ENCODE measurements at places on chromosomes 11 and 22.

GRCh38 chr22:39123751-39124581 lies 26.9 kb downstream of the APOBEC3H start:
- DNase-seq, result no peak

- no peak for DNase-seq
These were observed 13.4 kb downstream of the CSF2RB start for GRCh38 chr22:36926721-36927435.

DNA sequence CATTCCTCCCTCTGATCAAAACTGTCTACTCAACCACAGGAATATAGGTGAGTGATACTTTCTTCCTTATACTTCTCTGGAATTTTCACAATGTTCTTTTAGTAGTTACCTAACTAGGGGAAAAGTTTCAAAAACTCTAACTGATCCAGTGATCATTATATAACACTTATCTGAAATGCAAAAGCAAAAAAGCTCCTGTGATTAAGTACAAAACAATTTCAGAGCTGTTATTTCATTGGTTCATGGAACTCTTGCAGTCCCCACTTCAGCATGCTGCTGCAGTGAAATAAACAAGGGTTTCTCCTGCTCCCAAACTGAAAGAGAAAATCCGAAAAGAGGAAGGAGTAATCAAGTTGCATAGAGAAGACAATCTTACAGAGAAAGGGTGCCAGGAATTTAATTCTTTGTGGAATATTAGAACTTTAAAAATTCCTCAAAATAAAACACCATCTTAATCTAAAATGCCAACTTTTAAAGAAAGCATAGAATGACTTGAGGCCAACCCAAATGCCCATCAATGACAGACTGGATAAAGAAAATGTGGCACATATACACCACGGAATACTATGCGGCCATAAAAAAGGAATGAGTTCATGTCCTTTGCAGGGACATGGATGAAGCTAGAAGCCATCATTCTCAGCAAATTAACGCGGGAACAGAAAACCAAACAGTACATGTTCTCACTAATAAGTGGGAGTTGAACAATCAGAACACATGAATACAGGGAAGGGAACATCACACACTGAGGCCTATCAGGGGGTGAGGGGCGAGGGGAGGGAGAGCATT lies 20.3 kb downstream of the PPP2R1B start:
- DNase-seq, result no peak

- no peak for DNase-seq
These were observed 219.2 kb downstream of the TENM4 start for GRCh38 chr11:79221444-79222130.
